ENCODE measurements at places on chromosomes 7 and 10. TPM values are rescaled to one million over a fixed set of nuclear protein-coding genes. Genes with fewer than 3 reads are reported as not detected.

Gene CPVL
- 259 TPM for total RNA-seq

Gene PHKG1
- total RNA-seq = 2.5 TPM

Gene VGF
- not detected for total RNA-seq

Gene AKR1C2
- total RNA-seq = 0.84 TPM

Gene C7orf33
- not detected for total RNA-seq

Gene LYZL1
- total RNA-seq = not detected

Gene AOC1
- total RNA-seq = 1.1 TPM

Gene ARPC1B
- 363 TPM for total RNA-seq

Gene NOLC1
- total RNA-seq = 38.2 TPM

Gene GIMAP2
- total RNA-seq = 126 TPM

Gene CHAT
- not detected for total RNA-seq

DNA sequence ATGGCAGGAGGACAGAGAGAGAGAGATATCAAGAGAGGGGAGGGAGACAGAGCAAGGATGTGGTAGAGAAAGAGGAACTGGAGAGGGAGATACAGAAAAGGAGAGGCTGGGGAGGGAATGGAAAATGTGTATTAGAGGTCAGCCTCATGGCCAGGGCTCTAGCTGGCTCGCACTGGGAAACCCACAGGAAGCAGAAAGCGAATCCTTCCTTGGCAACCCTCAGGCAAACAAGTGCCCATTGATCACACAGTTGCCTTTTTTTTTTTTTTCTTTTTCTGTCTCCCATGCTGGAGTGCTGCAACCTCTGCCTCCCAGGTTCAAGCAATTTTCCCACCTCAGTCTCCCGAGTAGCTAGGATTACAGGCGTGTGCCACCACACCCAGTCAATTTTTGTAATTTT, 391.2 kb downstream of the TYW1 start:
- no peak overlapping the region for H3K27ac ChIP-seq
- DNase-seq = no peak
- H3K4me1 ChIP-seq = no peaks in the 10 kb centered on the region
- no peaks in the 10 kb centered on the region for H3K27me3 ChIP-seq
- H3K4me3 ChIP-seq = no peak overlapping the region
- H3K36me3 ChIP-seq = no peaks in the 10 kb centered on the region

- H3K27ac ChIP-seq = peak within 1 kb of the TSS; percentile 77
- peaks cover 11% of the 10 kb centered on the region for H3K4me1 ChIP-seq
- H3K27me3 ChIP-seq = no peaks in the 10 kb centered on the region
Observed at GRCh38 chr10:35642035-35642792, at the start of gene FZD8. Gene FZD8 (minus strand): TSS chr10:35642296. CDS start chr10:35641429, 867 bp downstream.

GRCh38 chr7:15764851-15765382, 78.4 kb upstream of the MEOX2 start:
- H3K36me3 ChIP-seq = no peaks in the 10 kb centered on the region
- no peak overlapping the region for H3K27ac ChIP-seq
- no peaks in the 10 kb centered on the region for H3K4me1 ChIP-seq
- no peaks in the 10 kb centered on the region for H3K27me3 ChIP-seq
- H3K4me3 ChIP-seq = no peak overlapping the region
- no peak for DNase-seq

GRCh38 chr7:70855373-70855772, 276.6 kb upstream of the GALNT17 start:
- H3K27me3 ChIP-seq = no peaks in the 10 kb centered on the region
- no peaks in the 10 kb centered on the region for H3K4me1 ChIP-seq
- no peak overlapping the region for H3K4me3 ChIP-seq
- no peak for DNase-seq

- H3K4me1 ChIP-seq = no peaks in the 10 kb centered on the region
- H3K27ac ChIP-seq = no peak overlapping the region
- no peaks in the 10 kb centered on the region for H3K36me3 ChIP-seq
- H3K27me3 ChIP-seq = no peaks in the 10 kb centered on the region
- no peak overlapping the region for H3K4me3 ChIP-seq
Observed at GRCh38 chr10:132992433-132993215, 50.3 kb upstream of the CFAP46 start.

DNA sequence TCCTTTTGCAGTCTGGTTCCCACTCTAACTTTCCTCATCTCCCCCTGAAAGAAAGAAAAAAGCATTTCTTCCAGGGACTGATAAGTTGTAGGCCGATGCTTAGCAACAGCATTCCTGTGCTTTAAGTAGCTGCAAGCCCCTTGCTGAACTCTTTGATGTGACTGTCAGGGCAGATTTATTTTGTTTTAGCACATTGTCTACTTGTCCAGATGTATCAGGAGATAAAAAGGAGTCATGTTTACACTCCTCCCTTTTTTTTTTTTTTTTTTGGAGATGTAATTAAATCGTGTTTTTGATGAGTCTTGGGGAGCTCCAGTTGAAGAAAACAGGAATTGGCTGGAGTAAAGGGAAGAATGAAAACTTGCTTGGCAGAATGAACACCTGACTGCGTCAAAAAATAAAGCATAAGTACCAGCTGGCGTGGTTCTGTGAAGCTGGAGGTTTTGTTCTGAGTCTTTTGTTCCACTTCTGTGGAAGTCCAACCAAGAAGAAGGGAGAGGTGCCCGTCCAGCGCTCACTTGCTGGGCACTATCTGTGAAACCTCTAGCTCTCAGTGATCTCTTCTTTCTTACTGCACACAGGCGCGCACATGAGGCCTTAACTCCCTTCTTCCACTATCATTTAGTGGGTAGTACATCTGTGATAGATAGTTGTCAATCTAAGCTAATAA, 871.7 kb downstream of the LRMDA start:
- H3K4me3 ChIP-seq = no peak overlapping the region
- H3K27ac ChIP-seq = no peak overlapping the region
- no peaks in the 10 kb centered on the region for H3K4me1 ChIP-seq
- H3K36me3 ChIP-seq = no peaks in the 10 kb centered on the region

DNA sequence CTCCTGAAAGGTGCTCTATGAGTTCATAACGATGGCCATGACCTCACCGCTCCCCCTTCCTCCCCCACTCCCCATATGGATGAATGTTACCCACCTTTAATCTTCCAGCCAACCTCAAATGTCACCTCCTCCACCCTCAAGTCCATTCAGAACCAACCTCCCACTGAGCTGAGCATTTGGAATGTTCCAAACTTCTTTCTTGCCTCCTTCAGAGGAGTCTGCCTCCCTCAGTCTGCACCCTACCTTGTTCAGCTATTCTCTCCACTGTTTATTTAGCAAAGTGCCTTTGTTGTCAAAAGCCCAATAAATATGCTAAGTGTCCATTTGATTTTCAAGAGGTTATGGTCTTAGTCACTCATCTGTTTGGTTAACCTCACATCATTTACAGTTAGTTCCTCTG, 22.9 kb upstream of the MTPAP start:
- no peaks in the 10 kb centered on the region for H3K36me3 ChIP-seq
- H3K27me3 ChIP-seq = no peaks in the 10 kb centered on the region
- H3K27ac ChIP-seq = no peak overlapping the region
- H3K4me1 ChIP-seq = no peaks in the 10 kb centered on the region
- no peak for DNase-seq

DNA sequence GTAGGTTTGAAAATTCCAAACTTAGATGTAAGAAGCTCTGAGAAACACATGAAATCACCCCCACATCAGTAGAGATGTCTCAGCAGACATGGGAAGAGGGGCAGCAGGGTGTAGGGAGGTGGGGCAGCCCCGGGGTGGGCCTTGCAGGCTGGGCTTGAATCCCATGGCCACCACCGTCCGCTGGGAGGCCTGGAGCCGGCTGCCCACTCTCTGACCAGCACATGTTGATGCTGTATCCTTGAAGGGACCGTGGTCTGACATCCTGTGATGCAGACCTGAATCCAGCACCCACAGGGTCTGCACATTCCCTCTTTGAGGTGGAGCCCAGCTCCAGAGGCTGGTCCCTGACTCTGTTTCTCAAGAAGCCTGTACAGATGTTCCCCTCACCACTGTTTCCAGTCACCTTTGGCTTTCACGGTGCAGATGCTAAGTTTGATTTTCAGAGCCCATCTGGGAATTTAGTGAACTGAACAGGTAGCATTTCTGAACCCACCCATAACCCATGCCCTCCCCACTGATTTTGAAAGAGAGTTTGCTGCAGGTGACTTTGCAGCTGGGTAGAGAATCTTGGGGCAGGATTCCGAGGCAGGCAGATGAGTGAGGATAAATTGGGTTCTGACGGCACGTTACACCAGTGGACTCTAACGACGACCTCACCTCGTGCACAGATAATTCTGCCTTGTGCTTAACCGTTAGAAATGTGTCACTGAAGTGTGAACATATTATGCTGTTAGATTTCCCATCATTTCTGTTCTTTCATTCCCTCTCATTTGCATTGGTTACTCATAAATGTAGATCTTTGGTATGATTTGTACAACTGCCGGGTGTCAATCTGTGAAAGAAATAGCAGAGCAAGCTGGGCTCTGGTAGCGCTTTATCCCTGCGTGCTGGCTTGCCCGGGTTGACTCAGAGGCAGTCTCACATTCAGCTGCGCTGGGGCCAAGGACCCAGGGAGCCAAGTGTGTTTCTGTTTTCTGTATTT, 45.7 kb downstream of the IKZF1 start:
- no peaks in the 10 kb centered on the region for H3K27me3 ChIP-seq
- peaks cover 20% of the 10 kb centered on the region for H3K4me1 ChIP-seq
- H3K27ac ChIP-seq = peak overlapping the region; percentile 74

- H3K27me3 ChIP-seq = no peaks in the 10 kb centered on the region
- H3K4me1 ChIP-seq = no peaks in the 10 kb centered on the region
- H3K36me3 ChIP-seq = peaks cover 6% of the 10 kb centered on the region
- no peak overlapping the region for H3K4me3 ChIP-seq
- no peak for DNase-seq
Observed at GRCh38 chr10:60101821-60102220, 195.5 kb upstream of the CCDC6 start.

GRCh38 chr10:51117794-51118193, 43.5 kb downstream of the PRKG1 start:
- H3K27me3 ChIP-seq = no peaks in the 10 kb centered on the region
- no peaks in the 10 kb centered on the region for H3K36me3 ChIP-seq
- DNase-seq = no peak
- H3K4me1 ChIP-seq = no peaks in the 10 kb centered on the region

DNA sequence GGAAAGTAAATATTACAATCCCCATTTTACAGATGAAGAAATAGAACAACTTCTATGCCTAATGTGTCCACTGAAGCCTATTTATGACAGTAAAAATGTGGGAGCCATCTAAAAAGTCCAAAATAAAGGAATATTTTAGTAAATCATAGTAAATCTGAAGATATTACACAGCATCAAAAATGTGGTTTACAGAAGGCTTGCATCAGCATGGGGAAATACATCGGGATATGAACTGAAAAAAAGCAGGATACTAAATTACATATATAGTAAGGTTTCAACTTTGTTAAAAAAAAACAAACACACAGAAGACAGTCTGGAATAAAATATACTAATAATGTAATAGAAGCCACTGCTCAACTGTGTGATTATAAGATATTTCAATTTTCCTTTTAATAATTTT, 20.8 kb downstream of the CPA1 start:
- H3K36me3 ChIP-seq = no peaks in the 10 kb centered on the region
- no peak for DNase-seq
- no peak overlapping the region for H3K4me3 ChIP-seq

DNA sequence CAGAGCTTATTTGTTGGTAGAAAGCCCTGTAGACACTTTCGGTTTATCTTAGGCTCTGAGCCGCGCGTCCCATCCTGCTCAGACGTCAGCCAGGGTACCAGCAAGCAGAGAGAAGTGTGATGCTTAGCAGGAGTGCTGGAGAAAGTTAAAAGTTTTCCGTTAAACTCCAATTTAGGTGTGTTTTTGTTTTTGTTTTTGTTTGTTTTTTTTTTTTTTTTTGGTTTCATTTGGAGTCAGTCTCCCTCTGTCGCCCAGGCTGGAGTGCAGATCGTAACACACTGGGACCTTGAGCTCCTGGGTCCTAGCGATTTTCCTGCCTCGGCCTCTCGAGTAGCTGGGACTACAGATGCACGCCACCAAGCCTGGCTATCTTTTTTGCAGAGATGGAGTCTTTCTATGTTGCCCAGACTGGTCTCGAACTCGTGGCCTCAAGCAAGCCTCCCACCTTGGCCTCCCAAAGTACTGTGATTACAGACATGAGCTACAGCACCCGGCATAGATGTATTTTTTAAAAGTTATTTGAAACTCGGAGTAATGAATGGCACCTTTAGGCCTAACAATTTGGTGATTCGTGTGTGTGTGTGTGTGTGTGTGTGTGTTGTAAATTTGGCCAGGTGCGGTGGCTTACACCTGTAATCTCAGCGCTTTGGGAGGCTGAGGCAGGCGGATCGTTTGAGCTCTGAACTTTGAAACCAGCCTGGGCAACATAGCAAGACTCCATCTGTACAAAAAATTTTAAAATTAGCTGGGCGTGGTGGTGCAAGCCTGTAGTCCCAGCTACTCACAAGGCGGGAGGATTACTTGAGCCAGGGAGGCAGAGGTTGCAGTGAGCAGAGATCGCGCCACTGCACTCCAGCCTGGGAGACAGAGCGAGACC, 1.3 kb upstream of the HIP1 start:
- H3K4me1 ChIP-seq = peaks cover 52% of the 10 kb centered on the region
- H3K4me3 ChIP-seq = peak overlapping the region; percentile 99
- DNase-seq = no peak
- H3K27ac ChIP-seq = peak overlapping the region; percentile 93
- no peaks in the 10 kb centered on the region for H3K27me3 ChIP-seq

- no peaks in the 10 kb centered on the region for H3K27me3 ChIP-seq
- H3K4me3 ChIP-seq = no peak overlapping the region
- no peaks in the 10 kb centered on the region for H3K36me3 ChIP-seq
- H3K4me1 ChIP-seq = peaks cover 70% of the 10 kb centered on the region
Observed at GRCh38 chr10:74165530-74165901, 14.5 kb downstream of the ADK start.

DNA sequence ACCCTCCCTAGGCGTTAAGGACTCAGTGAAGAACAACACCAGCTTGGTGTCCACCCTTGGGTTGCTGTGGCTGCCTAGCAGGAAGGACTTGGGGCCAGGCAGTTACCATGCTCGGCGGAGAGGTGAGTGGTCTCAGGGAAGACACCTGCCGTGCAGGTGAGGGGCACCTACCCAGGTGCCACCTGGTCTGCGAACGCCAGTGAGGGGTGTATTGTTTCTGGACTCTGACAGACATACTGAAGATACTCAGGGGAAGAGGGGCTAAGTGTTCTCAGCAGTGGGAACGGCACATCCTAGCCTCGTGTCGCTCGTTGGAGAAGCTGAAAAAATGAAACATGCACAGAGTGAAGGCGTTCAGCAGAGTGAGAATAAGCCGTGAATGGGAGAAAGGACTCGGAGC, 22.6 kb downstream of the DOCK1 start:
- H3K36me3 ChIP-seq = no peaks in the 10 kb centered on the region
- no peaks in the 10 kb centered on the region for H3K27me3 ChIP-seq
- no peaks in the 10 kb centered on the region for H3K4me1 ChIP-seq
- H3K27ac ChIP-seq = no peak overlapping the region
- H3K4me3 ChIP-seq = no peak overlapping the region

- H3K4me3 ChIP-seq = no peak overlapping the region
- no peaks in the 10 kb centered on the region for H3K36me3 ChIP-seq
- H3K27me3 ChIP-seq = no peaks in the 10 kb centered on the region
- DNase-seq = no peak
- H3K4me1 ChIP-seq = no peaks in the 10 kb centered on the region
Observed at GRCh38 chr10:77313066-77313750, 324.4 kb downstream of the KCNMA1 start.
